WTC11 (cell line): ENCODE measurements at places on chromosomes 11 and 22. TPM values are rescaled to one million over a fixed set of nuclear protein-coding genes. Genes with fewer than 3 reads are reported as not detected.

DNA sequence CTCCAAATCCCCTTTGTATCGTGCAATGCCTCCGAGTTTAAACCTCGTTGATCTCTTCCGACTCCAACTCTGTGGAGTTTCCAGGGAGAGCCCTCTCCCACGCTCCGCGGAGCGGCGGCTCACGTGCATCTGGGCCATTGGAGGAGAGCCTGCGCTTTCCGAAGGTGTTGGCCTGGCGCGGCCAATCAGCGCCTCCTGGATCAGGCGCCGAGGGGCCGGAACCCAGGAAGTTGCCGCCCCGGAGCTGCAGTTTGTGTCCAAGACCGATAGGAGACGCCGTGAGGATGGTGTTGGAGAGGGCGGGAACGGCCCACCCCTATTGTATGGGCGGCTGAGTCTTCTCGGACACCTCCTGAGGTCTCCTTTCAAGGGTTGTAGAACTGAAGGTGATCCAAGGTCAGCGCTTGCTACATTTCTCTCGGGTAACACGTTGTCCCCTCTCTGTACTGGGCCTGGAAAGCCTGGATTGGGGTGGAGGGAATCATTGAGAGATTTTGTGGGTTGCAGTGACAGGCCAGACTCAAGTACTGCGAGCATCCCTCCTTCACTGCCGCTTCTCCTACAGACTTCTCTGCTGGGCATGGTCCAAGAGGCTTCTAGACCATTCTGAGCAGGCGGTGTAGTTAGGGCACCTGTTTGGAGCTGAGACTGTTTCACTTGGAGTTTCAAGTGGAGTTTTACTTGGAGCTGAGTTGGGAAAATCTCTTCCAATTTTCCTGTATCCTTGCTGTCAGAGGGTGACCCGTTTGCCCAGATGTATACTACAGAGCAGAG lies 1.7 kb downstream of the ADAMTS15 start:
- peak; percentile 94 for DNase-seq

DNA sequence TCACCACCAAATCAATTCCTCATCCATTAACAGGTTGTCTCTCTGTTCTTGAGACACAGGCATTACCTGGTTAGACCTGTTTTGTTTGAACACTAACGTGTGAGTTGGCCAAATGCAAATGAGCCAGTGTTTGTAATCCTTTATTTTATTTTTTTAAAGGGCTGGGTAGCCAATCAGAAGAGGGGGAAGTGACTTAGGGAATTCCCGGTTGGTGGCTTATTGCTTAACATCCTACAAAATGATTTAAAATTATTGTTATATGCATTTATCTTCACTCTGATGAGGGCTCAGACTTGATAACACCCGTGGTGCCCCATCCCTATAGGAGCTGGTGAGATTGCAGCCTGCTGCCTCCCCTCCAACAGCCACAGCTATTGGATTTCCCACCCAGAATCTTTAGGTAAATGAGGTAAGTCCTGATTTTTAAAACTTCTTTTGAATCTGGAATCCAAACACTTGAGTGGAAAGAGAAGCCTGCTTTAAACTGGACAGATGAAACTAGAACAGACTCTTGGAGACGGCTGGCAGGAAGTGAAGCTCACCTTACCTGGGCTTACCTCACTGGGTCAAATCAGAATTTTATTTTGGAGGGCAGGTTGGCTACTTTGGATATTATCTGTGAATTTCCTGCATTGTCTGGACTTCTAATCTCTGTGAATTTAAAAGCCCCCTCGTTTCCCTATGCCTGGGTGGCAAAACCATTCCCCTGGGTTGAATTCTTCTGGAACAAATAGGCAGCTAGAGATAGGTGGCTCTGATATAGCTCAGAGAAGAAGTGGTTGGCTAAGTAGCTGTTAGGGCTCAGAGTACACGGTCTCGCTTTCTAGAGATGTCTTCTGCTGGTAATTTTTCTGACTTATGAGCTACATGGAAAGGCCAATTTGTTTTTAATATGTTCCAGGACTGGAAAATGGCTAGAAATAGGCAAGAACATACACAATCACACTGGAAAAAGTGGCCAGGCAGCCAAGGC lies at the start of gene EHF:
EHF (plus strand) TSS at position 274 of the 973 bp plus-strand sequence. CDS start 21,538 bp downstream, outside the sequence.
- no peak for DNase-seq

- DNase-seq, result no peak
Observed at GRCh38 chr11:13923716-13924650, 38.5 kb upstream of the SPON1 start.

GRCh38 chr11:18721561-18722292 lies 4.3 kb downstream of the IGSF22 start:
- peak; percentile 70 for DNase-seq

DNA sequence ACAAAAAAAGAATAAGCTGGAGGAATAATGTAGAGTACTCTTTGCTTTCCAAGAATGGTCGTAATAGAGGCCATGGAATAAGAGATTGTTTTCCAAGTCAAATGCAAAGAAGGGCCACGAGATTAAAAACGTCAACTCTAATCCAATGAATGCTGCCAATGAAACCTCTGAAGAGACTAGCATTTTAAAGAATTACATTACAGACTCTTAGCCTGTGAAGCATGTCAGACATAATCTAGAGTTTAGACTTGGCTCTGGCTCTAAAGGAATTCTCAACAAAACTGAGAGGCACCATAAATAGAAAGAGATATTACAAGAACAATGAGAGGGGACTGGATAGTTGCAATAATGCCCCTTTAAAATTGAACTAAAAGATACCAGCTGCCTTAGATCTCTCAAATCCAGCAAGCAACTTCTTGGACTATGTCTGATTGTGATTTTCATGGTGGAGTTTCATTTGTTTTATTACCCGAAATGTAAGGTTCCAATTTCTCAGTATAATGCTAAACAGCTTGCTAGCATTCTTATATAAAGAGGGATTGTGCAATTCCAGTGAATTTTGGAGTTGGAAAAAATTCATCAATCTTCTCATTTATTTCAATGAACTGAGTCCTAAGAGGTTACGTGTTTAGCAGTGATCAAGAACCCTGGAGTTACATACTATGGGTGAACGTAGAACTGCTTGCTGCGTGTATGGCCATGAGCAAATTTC lies 5.6 kb downstream of the ETS1 start:
- no peak for DNase-seq

- DNase-seq, result no peak
Observed at GRCh38 chr11:126834573-126834972, 166.0 kb downstream of the KIRREL3 start.

GRCh38 chr11:16881074-16881709 lies 133.0 kb downstream of the PLEKHA7 start:
- DNase-seq, result peak; percentile 22

- DNase-seq, result no peak
Observed at GRCh38 chr22:48939441-48940265, 888.0 kb downstream of the BRD1 start.

DNA sequence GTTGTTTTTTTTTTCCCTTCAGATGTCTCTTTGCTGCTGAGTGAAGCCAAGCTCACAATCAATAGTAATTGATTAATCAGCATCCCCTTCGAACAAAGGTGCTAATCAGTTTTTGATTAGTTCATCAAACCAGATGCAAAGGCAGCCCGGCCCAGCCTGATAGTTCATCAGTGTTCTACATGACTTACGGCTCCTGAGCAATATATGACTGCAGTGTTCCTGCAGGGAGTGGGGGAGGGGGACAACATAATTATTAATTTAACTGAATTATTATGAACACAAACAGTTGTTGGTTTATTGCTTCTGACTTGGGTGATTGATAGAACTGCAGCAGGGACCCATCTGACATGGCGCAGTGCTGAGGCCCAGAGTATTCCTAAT lies 315.3 kb downstream of the CADM1 start:
- DNase-seq, result no peak

Gene TEAD1
- 58.9 to 79.9 TPM (median 62.0 TPM) in 3 replicates for total RNA-seq

Gene RHOD
- 13.1 to 16.3 TPM (median 15.9 TPM) in 3 replicates for total RNA-seq

Gene APLNR
- total RNA-seq, result 0.53 to 0.89 TPM (median 0.66 TPM) in 3 replicates
